ENCODE measurements at places on chromosomes 11 and 22. TPM values are rescaled to one million over a fixed set of nuclear protein-coding genes. Genes with fewer than 3 reads are reported as not detected.

The INPP5J gene
- total RNA-seq, result 17.3 TPM

The GRIK4 gene
- total RNA-seq, result not detected

The NCAPD3 gene
- total RNA-seq, result 16.2 TPM

The PLEKHA7 gene
- 28.8 TPM for total RNA-seq

The AMBRA1 gene
- 23.5 TPM for total RNA-seq

The CALCB gene
- total RNA-seq, result 0.69 TPM

Measured in heart left ventricle (tissue), 16 donors.